ENCODE measurements at places on chromosomes 7 and 10.

- H3K36me3 ChIP-seq, result no peaks in the 10 kb centered on the region
- H3K27me3 ChIP-seq, result no peaks in the 10 kb centered on the region
- H3K4me3 ChIP-seq, result no peak overlapping the region
- H3K4me1 ChIP-seq, result no peaks in the 10 kb centered on the region
Measured at GRCh38 chr7:64557601-64558322, 5.1 kb downstream of the ZNF680 start.

DNA sequence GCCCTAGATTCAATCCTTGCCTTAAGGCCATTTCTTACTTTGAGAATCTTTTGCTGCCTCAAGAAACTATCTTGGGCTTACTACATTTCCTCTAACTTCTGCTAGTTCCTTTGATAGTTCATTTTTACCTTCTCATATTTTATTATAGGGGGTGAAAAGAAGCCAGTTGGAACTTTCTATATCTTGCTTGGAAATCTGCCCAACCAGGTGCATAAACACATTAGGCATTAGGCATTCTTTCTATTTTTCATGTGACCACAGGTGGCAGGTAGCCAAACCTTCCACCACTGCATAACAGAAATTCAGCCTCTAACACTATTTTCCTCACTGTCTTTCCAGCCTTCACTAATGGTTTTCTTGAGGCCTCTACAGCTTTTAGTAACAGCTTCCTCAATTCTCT, 300.0 kb upstream of the SP8 start:
- peak; percentile 32 for DNase-seq
- H3K36me3 ChIP-seq, result no peaks in the 10 kb centered on the region
- no peaks in the 10 kb centered on the region for H3K4me1 ChIP-seq
- no peak overlapping the region for H3K27ac ChIP-seq
- no peaks in the 10 kb centered on the region for H3K27me3 ChIP-seq

- no peak for DNase-seq
- H3K36me3 ChIP-seq, result no peaks in the 10 kb centered on the region
- H3K27ac ChIP-seq, result no peak overlapping the region
- peaks cover 18% of the 10 kb centered on the region for H3K4me1 ChIP-seq
- no peak overlapping the region for H3K4me3 ChIP-seq
Measured at GRCh38 chr7:11239316-11239715, 265.6 kb downstream of the PHF14 start.

- DNase-seq, result no peak
- no peaks in the 10 kb centered on the region for H3K27me3 ChIP-seq
- no peaks in the 10 kb centered on the region for H3K36me3 ChIP-seq
- no peaks in the 10 kb centered on the region for H3K4me1 ChIP-seq
- no peak overlapping the region for H3K4me3 ChIP-seq
- no peak overlapping the region for H3K27ac ChIP-seq
Measured at GRCh38 chr7:157527686-157528085, 190.9 kb downstream of the DNAJB6 start.

DNA sequence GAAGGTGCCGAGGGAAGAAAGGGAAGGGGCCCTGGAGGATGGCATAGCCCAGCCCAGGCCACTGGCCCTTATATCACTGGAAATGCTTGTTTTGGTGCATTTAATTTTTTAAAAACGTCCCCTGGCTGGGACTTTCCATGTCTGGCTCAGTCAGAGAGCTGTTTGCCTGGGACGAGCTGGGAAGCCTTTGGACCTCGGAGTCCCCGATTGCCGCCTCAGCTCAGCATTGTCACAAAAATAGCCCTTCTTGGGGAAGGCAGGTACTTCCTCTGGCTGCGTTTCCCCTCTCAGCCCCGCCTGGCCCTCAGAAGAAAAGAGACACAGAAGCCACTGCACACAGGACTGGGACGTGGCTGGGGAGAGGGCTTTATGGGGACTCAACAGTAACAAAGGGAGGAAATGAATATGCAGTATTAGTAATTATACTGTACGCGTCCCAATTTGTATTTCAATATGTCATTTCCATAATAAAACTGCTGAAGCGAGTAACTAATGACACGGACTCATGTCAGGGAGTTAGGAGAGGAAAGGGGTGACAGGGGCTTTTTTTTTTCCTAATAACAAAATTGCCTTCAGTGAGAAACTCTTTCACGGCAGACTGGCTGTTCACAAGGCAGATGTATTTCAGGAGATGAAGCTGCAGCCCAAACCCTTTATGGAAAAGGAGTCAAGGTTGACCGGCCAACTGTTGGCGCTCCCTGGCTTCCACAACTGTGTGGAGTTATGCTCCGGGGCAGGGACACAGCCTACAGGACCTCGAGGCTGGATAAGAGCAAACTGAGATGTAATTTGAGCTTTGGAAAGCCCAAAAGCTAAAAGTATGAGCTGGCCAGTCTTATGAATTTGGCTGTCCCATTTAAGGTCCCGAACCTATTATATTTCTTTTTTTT, 31.0 kb upstream of the MXI1 start:
- H3K4me3 ChIP-seq, result no peak overlapping the region
- no peaks in the 10 kb centered on the region for H3K27me3 ChIP-seq
- H3K4me1 ChIP-seq, result no peaks in the 10 kb centered on the region
- no peak for DNase-seq
- H3K36me3 ChIP-seq, result no peaks in the 10 kb centered on the region
- no peak overlapping the region for H3K27ac ChIP-seq

DNA sequence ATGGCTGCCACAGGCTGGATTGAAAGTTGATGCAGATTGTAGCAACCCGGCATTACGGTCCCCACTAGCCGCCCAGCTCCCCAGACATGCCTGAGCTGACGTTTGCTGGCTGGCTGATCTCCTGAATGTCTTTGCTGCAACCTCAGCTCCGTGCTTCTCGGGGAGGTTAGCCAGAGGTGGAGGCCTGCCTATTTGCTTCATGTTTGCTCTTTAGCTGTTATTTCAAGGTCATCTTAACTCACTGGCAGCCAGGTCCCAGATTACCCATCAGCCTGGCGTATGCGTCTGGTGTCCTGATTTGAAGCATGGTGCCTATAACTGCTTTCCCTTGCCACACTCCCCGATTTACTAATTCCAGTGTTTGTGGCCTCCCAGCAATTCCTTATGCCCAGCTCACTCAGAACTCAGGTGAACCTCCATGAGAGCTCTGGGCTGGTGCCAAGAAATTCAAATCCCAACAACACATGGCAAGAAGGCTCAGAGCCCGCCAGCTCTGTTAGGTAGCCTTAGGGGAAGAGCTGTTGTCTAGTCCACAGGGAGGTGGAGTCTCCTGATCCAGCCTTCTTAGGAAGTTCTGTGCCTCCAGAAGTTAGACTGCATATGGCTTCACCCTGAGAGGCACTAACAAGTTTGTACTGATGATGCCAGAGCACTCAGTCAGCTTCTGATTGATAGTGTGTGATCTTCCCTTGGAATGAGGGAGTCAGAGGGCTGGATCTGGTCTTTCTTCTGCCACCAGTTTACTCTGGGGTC, 69.7 kb upstream of the EXOC4 start:
- H3K36me3 ChIP-seq, result no peaks in the 10 kb centered on the region
- no peaks in the 10 kb centered on the region for H3K4me1 ChIP-seq
- no peak overlapping the region for H3K4me3 ChIP-seq
- DNase-seq, result no peak

All from hepatocyte (in vitro differentiated cells).